ENCODE measurements at places on chromosomes 2 and 18. TPM values are rescaled to one million over a fixed set of nuclear protein-coding genes. Genes with fewer than 3 reads are reported as not detected.

- no peaks in the 10 kb centered on the region for H3K4me1 ChIP-seq
- H3K4me3 ChIP-seq, result no peak overlapping the region
- peaks cover 90% of the 10 kb centered on the region for H3K36me3 ChIP-seq
- no peak overlapping the region for H3K27ac ChIP-seq
- DNase-seq, result no peak
These were observed 26.0 kb upstream of the FLACC1 start for GRCh38 chr2:201383136-201383535.

DNA sequence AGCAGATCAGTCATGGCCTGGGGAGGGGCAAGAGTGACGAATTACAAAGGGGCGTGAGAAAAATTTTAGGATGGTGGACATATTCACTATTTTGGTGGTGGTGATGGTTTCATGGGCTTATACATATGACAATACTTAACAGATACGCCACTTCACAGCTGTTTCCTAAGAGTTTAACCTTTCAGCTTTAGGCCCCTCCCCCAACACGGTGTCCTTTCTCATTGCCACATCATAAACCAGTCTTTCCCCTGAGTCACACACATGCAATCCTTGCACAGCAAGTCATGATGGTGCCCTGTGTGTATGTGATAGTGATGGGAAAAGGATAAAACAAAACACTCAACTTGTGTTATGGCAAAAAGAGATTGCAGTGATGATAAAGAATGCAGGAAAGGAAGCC, 47.6 kb upstream of the IL1R1 start:
- H3K4me3 ChIP-seq, result no peak overlapping the region
- no peak for DNase-seq
- H3K27ac ChIP-seq, result no peak overlapping the region
- no peaks in the 10 kb centered on the region for H3K36me3 ChIP-seq
- H3K4me1 ChIP-seq, result no peaks in the 10 kb centered on the region
- H3K27me3 ChIP-seq, result no peaks in the 10 kb centered on the region

- H3K36me3 ChIP-seq, result peaks cover under 1% of the 10 kb centered on the region
- no peak for DNase-seq
- H3K27me3 ChIP-seq, result no peaks in the 10 kb centered on the region
- no peak overlapping the region for H3K27ac ChIP-seq
These were observed 6.0 kb downstream of the MAP3K2 start for GRCh38 chr2:127381762-127382161.

DNA sequence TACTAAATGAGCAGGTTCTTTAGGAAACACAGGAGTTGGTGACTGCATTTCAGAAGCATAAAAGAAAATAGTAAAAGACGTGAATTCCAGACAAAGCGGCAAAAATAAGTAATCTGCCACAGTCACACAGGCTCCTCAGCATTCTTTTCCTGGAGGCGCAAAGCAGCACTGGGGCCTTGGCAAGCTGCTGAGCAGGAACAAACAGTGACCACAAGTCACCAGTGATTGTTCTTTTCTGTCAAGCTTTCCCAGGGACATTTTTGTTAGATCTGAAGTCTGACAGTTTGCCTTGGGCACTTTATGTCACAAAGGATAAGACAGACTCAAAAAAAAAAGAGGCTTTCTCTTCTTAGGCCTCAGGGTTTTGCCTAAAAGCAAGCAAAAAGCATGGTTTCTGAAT, 216.2 kb downstream of the CDH20 start:
- no peaks in the 10 kb centered on the region for H3K36me3 ChIP-seq
- no peak overlapping the region for H3K27ac ChIP-seq
- H3K27me3 ChIP-seq, result no peaks in the 10 kb centered on the region
- peaks cover 7% of the 10 kb centered on the region for H3K4me1 ChIP-seq
- DNase-seq, result no peak

GRCh38 chr2:65530547-65531320, 98.3 kb upstream of the SPRED2 start:
- no peaks in the 10 kb centered on the region for H3K27me3 ChIP-seq
- H3K27ac ChIP-seq, result no peak overlapping the region
- no peaks in the 10 kb centered on the region for H3K4me1 ChIP-seq
- no peaks in the 10 kb centered on the region for H3K36me3 ChIP-seq
- no peak overlapping the region for H3K4me3 ChIP-seq

Gene COL4A4
- 0.44 TPM for polyA plus RNA-seq

- no peaks in the 10 kb centered on the region for H3K27me3 ChIP-seq
- H3K4me1 ChIP-seq, result peaks cover 52% of the 10 kb centered on the region
- no peak for DNase-seq
- H3K4me3 ChIP-seq, result peak overlapping the region; percentile 70
These were observed 84.8 kb upstream of the POMC start for GRCh38 chr2:25253153-25253626.

GRCh38 chr2:237451643-237452469, 35.2 kb upstream of the MLPH start:
- H3K4me1 ChIP-seq, result peaks cover 24% of the 10 kb centered on the region
- no peaks in the 10 kb centered on the region for H3K27me3 ChIP-seq
- DNase-seq, result no peak
- H3K27ac ChIP-seq, result no peak overlapping the region
- H3K36me3 ChIP-seq, result no peaks in the 10 kb centered on the region

Gene PREB
- 48.4 TPM for polyA plus RNA-seq

Gene SPP2
- polyA plus RNA-seq, result not detected

Gene TMEM37
- polyA plus RNA-seq, result 6.7 TPM

DNA sequence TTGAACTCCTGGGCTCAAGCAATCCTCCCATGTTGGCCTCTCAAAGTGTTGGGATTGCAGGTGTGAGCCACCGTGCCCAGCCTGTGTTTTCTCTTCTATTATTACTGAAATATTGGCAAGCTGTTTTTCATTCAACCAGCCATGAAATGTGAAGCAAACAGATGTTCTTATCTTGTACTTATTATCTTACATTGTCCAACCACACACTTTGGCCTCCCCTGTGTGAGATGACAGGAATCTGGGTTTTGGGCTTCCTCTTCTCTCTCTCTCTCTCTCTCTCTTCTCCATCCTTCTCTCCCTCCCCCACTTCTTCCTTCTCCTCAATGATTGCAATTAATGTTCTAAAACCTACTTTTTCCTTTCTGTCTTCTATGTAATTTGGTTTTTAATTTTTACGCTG, 33.1 kb downstream of the RAMP1 start:
- H3K36me3 ChIP-seq, result no peaks in the 10 kb centered on the region
- H3K4me1 ChIP-seq, result peaks cover 64% of the 10 kb centered on the region
- no peak overlapping the region for H3K4me3 ChIP-seq
- no peaks in the 10 kb centered on the region for H3K27me3 ChIP-seq

DNA sequence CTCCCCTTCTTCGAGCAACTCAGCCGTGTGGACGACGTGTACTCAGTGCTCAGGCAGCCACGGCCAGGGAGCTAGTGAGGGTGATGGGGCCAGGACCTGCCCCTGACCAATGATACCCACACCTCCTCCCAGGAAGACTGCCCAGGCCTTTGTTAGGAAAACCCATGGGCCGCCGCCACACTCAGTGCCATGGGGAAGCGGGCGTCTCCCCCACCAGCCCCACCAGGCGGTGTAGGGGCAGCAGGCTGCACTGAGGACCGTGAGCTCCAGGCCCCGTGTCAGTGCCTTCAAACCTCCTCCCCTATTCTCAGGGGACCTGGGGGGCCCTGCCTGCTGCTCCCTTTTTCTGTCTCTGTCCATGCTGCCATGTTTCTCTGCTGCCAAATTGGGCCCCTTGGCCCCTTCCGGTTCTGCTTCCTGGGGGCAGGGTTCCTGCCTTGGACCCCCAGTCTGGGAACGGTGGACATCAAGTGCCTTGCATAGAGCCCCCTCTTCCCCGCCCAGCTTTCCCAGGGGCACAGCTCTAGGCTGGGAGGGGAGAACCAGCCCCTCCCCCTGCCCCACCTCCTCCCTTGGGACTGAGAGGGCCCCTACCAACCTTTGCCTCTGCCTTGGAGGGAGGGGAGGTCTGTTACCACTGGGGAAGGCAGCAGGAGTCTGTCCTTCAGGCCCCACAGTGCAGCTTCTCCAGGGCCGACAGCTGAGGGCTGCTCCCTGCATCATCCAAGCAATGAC, 4.8 kb downstream of the CTDSP1 start:
- peak overlapping the region; percentile 88 for H3K27ac ChIP-seq
- H3K4me1 ChIP-seq, result peaks cover 57% of the 10 kb centered on the region
- H3K36me3 ChIP-seq, result peaks cover 41% of the 10 kb centered on the region

DNA sequence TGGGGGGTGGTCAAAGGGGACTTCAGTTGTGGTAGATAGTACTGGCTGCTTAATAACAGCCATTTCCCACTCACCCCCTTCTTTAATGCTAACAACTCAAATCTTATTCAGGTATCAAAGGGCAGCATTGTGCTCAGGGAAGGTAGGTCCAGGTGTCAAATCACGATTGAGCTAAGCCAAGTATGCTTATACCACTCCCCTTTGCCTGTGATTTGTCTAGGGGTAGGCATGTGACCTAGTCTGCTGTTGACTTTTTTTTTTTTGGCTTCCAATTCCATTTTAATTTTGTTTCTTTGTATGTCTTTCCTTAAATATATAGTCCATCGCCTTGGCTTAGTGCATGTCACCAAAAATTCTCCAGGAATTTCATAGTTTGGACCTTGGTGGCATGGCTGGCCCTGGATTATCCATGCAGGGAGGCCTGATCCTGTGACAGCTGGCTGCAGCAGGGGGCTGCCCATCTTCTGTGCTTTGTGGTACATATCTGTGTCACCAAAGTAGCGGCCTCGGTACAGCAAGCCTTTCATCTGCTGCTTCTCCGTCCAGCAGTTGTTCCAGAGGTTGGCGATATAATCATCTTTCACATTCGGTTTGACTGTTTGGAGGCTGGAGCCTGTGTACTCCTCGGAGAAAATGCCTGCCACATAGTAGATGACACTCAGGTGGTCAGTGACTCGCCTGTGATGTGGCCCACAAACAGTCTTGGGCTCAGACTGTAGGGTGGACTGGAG, 68.1 kb upstream of the SPRED2 start:
- no peaks in the 10 kb centered on the region for H3K36me3 ChIP-seq
- H3K4me1 ChIP-seq, result no peaks in the 10 kb centered on the region
- no peak for DNase-seq
- H3K27ac ChIP-seq, result no peak overlapping the region
- H3K4me3 ChIP-seq, result no peak overlapping the region

Gene DOCK10
- polyA plus RNA-seq, result 1.6 TPM

Gene DSEL
- 0.78 TPM for polyA plus RNA-seq

Gene KCNK3
- 0.62 TPM for polyA plus RNA-seq

DNA sequence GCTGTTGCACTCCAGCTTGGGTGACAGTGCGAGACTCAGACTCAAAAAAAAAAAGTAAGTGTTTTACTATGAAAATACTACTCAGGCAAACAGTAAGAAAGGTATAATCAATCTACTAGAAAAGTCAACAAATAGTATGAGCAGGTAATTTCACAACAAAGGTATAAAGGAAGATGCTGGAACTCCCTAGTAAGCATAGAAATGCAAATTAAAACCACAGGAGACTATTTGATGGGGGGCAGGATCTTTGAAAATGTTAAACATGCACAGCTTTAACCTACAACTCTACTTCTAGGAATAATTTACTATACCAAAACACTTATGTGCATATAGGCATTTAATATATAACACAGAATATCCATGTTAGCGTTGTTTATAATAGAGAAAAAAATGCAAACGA, 24.3 kb upstream of the TNFAIP6 start:
- DNase-seq, result no peak
- H3K4me1 ChIP-seq, result peaks cover 6% of the 10 kb centered on the region
- no peak overlapping the region for H3K27ac ChIP-seq
- H3K36me3 ChIP-seq, result no peaks in the 10 kb centered on the region
- no peak overlapping the region for H3K4me3 ChIP-seq

Gene PTGR3
- 9.9 TPM for polyA plus RNA-seq

Gene FSIP2
- 0.23 TPM for polyA plus RNA-seq

DNA sequence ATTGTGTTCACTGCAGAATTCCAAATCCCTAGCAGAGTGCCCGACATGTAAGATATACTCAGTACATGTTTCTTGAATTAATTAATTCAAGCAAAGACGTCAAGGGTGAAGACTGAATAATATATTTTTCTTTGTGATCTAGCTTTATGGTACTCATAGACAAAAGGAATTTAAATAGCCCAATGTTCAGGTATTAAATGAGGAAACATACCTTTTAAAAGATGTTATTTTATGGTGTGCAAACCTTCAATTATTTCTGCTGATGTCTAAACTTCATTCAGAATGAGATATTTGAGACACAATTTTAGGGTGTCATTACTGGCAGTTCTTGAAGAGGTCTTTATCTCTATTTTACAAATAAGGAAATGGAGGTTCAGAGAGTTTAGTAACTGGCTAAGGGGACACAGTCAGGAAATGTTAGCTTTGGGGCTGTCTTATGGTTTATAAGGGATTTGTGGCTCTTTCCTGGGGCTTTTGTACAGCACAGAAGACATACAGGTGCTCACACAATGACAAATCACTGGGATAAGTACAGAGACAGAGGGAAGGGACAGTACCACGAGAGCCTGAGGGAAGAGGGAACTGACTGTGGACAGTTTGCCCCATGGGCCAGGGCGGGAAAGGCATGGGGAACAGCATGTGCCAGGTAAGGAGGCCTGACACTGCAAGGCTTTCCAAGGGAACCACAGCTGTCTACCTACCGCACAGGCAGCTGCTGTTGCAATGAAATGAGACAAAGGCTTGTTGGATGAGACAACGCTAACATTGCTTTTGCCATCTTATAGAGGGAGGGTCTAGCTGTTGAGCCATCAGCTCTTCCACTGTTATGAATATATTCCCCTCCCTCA, 155.3 kb downstream of the DDX1 start:
- no peak for DNase-seq
- H3K36me3 ChIP-seq, result no peaks in the 10 kb centered on the region
- H3K4me3 ChIP-seq, result no peak overlapping the region
- no peak overlapping the region for H3K27ac ChIP-seq

Gene ACMSD
- polyA plus RNA-seq, result not detected

Gene SLC4A5
- polyA plus RNA-seq, result 0.46 TPM

Gene ITGAV
- 11.7 TPM for polyA plus RNA-seq

GRCh38 chr2:134327367-134327766, 73.5 kb downstream of the MGAT5 start:
- no peak overlapping the region for H3K4me3 ChIP-seq
- peaks cover 28% of the 10 kb centered on the region for H3K4me1 ChIP-seq
- H3K27ac ChIP-seq, result no peak overlapping the region

Gene CD8B2
- not detected for polyA plus RNA-seq

DNA sequence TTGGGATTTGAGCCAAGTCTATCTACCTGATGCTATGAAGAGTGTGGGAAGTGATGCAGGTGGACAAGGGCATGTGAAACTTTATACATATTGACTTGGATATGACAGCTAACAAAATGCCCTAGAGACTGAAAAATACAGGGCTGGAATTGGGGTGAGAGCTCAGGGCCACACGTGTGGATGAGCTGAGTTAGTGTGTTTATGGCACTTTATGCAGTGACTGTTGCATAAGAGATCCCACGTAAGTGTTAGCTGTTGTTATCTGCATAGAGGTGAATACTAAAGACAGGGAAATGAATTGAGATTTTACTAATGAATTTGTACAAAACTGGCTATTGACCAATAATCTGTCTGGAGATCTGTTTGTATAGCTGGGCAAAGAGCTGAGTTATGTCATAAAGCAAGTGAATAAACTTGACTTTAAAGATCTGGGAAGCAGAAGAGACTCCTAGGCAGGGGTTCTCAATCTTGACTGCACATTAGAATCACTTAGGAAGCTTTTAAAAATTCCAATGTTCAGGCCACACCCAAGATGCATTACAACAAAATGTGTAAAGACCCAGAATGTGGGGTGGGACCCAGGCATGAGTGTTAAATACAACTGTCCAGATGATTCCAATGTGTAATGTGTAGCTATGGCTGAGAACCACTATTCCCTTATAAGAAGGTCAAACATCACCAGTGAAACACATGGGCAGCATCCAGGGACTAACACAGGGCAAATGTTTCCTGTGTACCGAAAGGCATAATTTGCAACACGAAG, 74.2 kb upstream of the STK17B start:
- no peak overlapping the region for H3K27ac ChIP-seq
- no peak for DNase-seq
- no peaks in the 10 kb centered on the region for H3K36me3 ChIP-seq
- H3K4me3 ChIP-seq, result no peak overlapping the region
- H3K4me1 ChIP-seq, result peaks cover 7% of the 10 kb centered on the region
- no peaks in the 10 kb centered on the region for H3K27me3 ChIP-seq

Measured in stomach (tissue), 19 donors.